NCI-H82 (cell line): ENCODE measurements at places on chromosomes 1 and 21.

- DNase-seq, result no peak
Measured at GRCh38 chr1:20138961-20139550, at the start of gene PLA2G2F. Gene PLA2G2F, plus strand, starts transcription at chr1:20139323. Its CDS starts 105 bp downstream, at chr1:20139428.

GRCh38 chr1:240171907-240172306, 80.2 kb downstream of the FMN2 start:
- no peak for DNase-seq

- DNase-seq, result no peak
Measured at GRCh38 chr1:25821630-25822091, 1.9 kb downstream of the MTFR1L start.

GRCh38 chr1:87291107-87291506, 37.6 kb upstream of the LMO4 start:
- DNase-seq, result no peak
